IgD-negative memory B cell (primary cell): ENCODE measurements at places on chromosomes 5 and 9. TPM values are rescaled to one million over a fixed set of nuclear protein-coding genes. Genes with fewer than 3 reads are reported as not detected.

The DRD1 gene
- not detected for polyA plus RNA-seq

The RLN1 gene
- polyA plus RNA-seq = 0.66 TPM

The PCDHGC4 gene
- not detected for polyA plus RNA-seq

The FAM221B gene
- polyA plus RNA-seq = not detected

The PROP1 gene
- not detected for polyA plus RNA-seq

The IFNK gene
- polyA plus RNA-seq = not detected

The MSMP gene
- 3.8 TPM for polyA plus RNA-seq

The LRRC70 gene
- not detected for polyA plus RNA-seq

The C5orf58 gene
- not detected for polyA plus RNA-seq

The CAMLG gene
- 37.0 TPM for polyA plus RNA-seq

The MTMR12 gene
- 18.3 TPM for polyA plus RNA-seq
